Anterior cingulate cortex (tissue), 58 donors: ENCODE measurements at places on chromosomes 11 and 22.

DNA sequence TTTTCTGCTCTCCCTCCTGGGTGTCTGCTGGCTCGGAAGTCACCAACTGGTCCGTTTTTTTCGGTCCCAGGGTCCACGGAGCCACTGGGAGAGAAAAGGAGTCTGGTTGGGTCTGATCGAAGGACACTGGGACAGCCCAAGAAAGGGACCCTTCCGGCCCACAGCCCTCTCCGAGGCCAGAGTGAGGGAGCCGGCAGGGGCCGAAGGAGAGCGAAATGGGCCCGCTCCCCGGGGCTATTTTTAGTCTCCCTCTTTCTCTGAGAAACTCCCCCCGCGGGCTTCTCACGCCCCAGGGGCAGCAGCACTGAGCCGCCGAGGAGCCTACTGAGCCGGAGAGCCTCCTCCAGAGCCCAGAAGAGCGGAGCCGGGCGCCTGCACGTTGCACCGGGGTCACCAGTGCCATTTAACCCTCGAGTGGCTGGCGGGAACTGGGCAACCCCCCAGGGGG, 1.9 kb downstream of the ESAM start:
- DNase-seq = no peak

GRCh38 chr11:114482114-114482513, 42.8 kb downstream of the REXO2 start:
- DNase-seq = no peak

DNA sequence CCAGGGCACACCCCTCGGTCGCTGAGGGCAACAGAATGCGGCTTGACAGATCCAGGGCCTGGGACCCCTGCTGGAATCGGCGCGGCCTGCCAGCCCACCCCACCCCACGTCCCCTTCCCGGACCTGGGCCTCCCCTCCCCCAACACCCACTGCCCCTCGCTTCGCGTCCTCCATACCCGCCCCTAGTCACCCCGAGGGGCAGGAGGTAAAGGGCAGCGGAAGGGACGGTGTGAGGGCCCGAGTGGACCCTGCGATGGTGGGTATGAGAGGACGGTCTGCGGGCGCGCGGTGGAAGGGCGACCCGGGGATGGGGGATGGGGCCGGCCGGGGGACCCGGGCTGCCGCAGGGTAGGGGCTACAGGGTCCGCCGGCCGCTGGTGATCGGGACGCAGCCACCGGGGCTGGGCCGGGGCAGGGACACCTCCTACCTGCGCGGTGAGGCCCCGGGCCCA, 311 bp downstream of the APBB1 start:
- no peak for DNase-seq

GRCh38 chr11:12139144-12139881, 28.9 kb downstream of the MICAL2 start:
- DNase-seq = peak; percentile 26

DNA sequence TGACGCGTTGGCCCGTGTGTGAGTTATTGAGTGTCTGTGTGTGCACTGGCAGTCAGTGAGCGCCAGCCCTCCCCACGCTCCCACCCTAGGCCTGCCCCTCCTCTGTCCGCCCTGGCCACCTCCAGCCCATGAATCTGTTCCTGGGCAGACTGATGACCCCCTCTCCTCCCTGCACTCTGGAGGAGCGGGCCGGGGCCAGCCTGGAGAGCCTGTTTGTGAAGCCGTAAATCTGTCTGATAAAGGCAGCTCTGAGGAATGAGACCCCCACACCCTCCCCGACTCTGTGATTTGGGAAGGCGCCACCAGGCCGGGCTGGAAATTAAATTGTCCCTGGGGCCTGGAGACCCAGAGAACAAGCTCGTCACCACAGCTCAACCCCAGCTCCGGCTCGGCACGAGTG, 8.6 kb downstream of the TSSC4 start:
- no peak for DNase-seq

- DNase-seq = no peak
Measured at GRCh38 chr11:20707876-20708275, 38.5 kb downstream of the NELL1 start.

GRCh38 chr22:37354261-37354660, 72.0 kb downstream of the CYTH4 start:
- DNase-seq = no peak

DNA sequence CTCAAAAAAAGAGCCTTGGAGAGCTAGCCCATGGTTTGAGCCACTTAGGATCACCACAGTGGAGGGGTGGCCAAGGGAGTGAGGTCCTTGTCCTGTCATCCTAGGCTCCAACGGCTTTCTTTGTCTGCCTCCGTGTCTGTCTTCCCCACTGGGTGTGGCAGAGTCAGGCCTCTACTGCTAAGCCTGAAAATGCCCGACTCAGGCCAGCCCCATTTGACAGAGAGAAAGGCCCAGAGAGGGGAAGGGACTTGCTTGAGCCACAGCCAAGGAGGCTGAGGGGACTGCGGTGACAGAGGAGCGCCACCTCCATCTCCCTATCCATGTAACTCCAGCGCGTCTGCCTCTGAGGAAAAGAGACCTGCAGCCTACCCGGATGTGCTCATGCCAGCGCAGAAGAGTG, 27.8 kb upstream of the CD82 start:
- DNase-seq = no peak
